ENCODE measurements at places on chromosomes 16 and 17.
A peak's percentile ranks its signal among the peaks of the same experiment; 100 is the strongest.

- DNase-seq, result no peak
Measured at GRCh38 chr16:78962457-78962929, 638.0 kb downstream of the MAF start.

DNA sequence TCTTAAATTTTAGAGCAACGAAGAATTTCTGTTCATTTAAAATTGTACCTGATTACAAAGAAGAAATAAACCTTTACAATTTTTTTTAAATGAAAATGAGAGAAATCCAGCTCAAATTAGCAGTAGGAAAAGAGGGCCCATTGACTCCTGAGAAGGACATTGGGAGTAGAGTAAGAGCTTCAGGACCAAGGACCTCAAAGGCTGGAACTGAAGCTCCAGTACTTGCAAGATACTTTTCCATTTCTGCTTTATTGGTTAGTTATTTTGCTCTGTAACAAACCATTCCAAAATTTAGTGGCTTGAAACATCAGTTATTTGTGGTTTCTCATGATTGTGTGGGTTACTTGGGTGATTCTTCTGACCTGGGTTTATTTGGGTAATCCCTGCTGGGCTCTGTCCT is 165.9 kb downstream of the PRKCB start:
- no peak for DNase-seq

DNA sequence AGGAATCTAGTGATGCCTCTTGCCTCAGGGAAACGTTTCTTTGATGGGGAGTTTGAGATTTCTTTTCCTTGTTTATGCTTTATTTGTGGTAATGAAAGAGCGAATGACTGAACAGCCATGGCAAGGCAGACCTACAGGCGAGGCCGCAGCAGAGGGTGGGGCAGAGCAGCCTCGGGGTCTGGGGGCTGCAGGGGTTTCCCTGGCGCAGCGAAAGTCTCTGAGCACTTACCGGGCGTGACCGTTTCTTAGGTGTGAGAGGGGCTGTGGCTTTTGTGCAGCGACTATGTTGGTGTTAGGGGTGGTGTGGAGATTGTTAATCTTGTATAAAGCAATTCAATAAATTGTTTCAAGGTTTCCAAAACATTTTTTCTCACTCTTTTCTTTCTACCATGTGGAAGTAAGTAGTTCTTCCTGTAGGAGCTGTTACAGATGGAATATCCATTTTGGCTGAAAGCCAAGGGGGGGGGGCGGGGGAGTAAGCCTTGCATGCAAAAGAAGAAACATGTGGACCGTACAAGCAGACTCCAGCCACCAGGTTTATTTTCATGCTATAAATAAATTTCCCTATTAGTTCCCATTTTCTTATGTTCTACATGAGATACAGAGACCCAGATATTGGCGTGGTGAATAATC is 34.8 kb downstream of the UBN1 start:
- no peak for DNase-seq

- DNase-seq, result peak; percentile 92
Measured at GRCh38 chr17:68511671-68512246, 471 bp upstream of the PRKAR1A start.

- DNase-seq, result no peak
Measured at GRCh38 chr16:81266680-81267095, 28.2 kb downstream of the BCO1 start.

DNA sequence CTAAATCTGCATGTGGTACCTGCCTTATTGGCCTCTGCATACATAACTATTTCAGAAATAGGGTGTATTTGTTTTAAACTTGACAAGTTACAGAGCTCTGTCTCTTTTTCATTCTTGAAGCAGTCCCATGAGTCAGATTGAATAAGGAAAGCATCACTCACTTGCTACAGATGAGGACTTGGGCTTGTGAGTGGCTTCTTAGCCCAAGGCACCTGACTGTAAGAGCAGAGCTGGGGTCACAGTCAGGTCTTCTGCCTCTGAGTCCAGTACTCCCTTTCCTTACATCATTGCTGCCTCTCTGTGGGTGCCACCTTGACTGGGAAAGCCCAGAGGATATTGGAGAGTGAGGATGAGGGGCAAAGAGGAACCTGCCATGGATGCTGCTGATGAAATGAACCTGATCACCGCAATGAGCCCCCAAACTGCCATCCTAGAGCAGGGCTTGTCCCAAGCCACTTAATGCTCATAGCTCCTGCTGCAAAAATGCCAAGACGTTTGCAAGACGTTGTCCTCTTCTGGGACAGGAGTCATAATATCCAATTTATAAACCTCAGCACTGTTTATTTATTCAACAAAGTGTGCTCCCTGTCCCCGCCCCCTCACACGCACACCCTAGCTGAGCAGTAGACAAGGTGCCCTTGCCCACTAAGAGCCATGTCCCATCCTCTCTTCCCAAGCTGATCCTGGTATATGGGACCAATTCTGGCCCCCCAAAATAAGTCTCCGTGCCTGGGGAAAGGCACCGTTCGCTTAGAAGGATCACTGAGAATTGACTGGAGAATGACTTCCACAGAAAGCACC is 74.1 kb downstream of the CCDC182 start:
- DNase-seq, result peak; percentile 39

DNA sequence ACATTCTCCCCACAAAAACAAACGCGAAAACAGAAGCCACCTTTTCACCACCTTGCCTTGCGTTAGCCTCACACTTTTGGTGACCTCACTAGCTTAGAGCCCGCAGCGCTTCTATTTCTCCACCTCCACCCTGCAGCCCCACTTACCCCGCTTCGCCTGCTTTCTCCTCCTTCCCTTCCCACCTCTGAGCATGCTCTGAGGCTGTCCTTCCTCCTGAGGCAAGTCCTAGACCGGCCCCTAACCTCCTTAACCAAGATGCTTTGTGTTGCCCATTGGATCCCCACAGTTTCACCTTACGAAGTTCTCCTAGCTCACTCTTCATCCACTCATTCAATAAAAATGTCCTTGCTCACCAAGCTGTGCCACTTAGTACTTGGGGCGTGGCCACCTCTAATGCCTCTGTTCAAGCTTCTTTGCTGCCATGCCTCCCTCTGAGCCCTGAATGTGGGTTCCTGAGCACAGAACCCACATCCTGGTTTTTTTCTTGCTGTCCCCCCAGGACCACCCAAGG is 1.3 kb downstream of the GNGT2 start:
- no peak for DNase-seq

GRCh38 chr17:55433629-55434422 is 12.2 kb upstream of the MMD start:
- no peak for DNase-seq

DNA sequence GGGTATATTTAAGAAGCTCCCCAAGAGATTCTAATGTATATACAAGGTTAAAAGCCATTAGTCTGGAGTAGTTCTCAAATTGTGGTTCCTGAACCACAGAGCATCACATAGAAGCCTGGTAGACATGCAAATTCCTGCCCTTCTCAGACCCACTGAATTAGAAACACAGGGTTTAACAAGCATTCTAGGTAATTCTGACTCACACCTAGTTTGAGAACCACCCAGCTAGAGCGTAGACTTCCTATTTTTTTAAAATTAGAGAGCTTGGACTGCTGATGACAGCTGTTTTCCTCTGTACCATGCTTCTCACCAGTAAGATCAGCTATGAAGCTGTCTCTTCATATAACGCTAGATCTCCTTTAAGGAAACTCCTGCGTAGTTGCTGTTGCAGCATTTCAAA is 50.6 kb downstream of the HS3ST3B1 start:
- DNase-seq, result no peak

GRCh38 chr16:70551788-70552187 is 28.2 kb downstream of the SF3B3 start:
- DNase-seq, result no peak
